Prostate gland (tissue), 2 donors: ENCODE measurements at places on chromosomes 4 and X. TPM values are rescaled to one million over a fixed set of nuclear protein-coding genes. Genes with fewer than 3 reads are reported as not detected.

The CCKAR gene
- not detected for total RNA-seq

The HELT gene
- not detected for total RNA-seq

The SOX3 gene
- total RNA-seq = not detected

The CT45A2 gene
- not detected for total RNA-seq

The SMIM31 gene
- 0.96 TPM for total RNA-seq

The SLC4A4 gene
- total RNA-seq = 48.3 TPM

The MAGEB10 gene
- not detected for total RNA-seq

The CYTL1 gene
- 2.2 TPM for total RNA-seq

The MGARP gene
- total RNA-seq = 0.73 TPM

The LPAR4 gene
- total RNA-seq = 1.0 TPM

The HGFAC gene
- 1.9 TPM for total RNA-seq

The GABRQ gene
- total RNA-seq = 9.1 TPM

The ITM2A gene
- 22.4 TPM for total RNA-seq

The TRAPPC2 gene
- total RNA-seq = 15.6 TPM

The CXCL11 gene
- not detected for total RNA-seq

The XPNPEP2 gene
- 0.14 TPM for total RNA-seq

The P2RY10 gene
- not detected for total RNA-seq

- peak; percentile 38 for DNase-seq
Measured at GRCh38 chr4:70559211-70559830, 32.7 kb upstream of the AMBN start.

DNA sequence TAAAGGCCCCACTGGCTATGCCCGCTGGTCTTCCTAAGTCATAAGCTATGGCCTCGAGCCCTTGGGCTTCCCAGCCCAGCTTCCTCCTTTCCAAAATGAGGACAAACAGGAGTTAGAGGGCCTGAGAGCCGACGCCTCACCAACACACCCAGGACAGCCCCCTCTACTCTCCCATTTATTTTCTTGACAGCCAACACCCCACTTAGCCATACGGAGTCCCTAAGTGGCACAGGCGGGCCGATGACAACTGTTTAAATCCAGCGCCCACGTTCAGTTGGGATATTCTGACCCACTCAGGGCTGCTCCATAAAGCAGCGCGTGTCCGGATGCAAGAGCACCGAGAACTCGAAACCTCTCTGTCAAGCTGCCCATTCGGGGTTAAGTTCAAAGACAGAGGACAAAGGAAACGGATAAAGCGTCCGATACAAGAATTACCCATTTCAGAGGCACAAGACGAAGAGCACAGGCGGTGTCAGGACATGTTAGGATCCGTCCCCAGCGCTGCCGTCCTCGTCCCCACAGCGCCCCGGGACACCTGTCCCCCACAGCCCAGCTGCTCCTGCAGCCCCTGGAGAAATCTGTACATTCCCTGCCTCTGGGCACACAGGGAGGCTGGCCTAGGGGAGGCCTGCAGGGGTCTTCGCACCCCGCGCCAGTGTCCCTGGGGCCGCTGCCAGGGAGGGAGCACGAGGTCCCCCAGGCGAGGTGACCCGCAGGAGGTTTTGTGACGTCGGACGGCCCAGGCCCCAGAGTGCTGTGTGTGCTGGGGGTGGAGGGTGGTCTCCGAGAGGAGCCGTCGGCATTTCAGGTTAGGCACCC is 1.2 kb downstream of the PRKX start:
- no peak for DNase-seq

- DNase-seq = no peak
Measured at GRCh38 chr4:37054531-37055077, 189.9 kb upstream of the NWD2 start.

GRCh38 chrX:40095583-40096394 is 2.0 kb downstream of the BCOR start:
- DNase-seq = peak; percentile 7

GRCh38 chr4:39103291-39103690 is 41.3 kb downstream of the KLHL5 start:
- DNase-seq = no peak

- no peak for DNase-seq
Measured at GRCh38 chrX:67692246-67692645, 148.4 kb downstream of the AR start.

- DNase-seq = peak; percentile 24
Measured at GRCh38 chr4:183438458-183439113, 5.8 kb upstream of the CDKN2AIP start.

- no peak for DNase-seq
Measured at GRCh38 chr4:176641237-176641636, 151.5 kb downstream of the VEGFC start.

GRCh38 chrX:129984111-129984958 is 1.9 kb downstream of the BCORL1 start:
- no peak for DNase-seq

GRCh38 chr4:175988511-175988910 is 77.1 kb upstream of the WDR17 start:
- no peak for DNase-seq

DNA sequence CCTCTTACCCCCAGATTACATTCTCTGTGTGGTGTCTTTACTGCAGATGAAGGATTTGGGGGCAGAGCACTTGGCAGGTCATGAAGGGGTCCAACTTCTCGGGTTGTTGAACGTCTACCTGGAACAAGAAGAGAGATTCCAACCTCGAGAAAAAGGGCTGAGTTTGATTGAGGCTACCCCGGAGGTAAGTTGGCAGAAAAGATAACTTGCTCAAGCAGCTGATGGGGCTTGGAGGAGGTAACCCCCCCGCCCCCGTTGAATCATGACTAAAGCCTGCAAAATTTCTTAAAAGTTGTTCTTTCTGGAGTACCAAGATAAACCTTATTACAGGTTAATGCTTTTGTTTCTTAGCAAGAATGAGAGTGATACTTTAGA is 1.5 kb downstream of the CCNG2 start:
- DNase-seq = no peak

- no peak for DNase-seq
Measured at GRCh38 chr4:148253768-148254167, 188.4 kb downstream of the NR3C2 start.

- DNase-seq = no peak
Measured at GRCh38 chrX:50978920-50979682, 68.6 kb downstream of the BMP15 start.

DNA sequence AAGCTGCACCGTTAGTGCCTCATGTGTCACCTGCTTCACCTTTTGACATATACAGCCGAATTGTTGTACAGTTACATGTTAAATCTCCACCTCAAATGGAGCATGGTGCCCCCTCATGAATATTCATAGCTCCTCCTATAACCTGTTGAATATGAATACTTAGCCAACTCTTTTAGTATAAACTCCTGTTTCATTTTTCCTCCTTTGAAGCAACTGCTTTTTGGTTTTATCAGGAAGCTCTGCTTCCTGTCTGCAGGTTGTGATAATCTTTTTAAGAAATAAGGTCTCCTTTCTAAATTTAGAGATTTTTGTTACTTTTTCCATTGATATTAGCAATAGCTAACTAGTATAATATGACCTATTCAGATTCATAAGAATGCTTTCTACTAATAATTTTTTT is 1429.2 kb upstream of the AGA start:
- no peak for DNase-seq

DNA sequence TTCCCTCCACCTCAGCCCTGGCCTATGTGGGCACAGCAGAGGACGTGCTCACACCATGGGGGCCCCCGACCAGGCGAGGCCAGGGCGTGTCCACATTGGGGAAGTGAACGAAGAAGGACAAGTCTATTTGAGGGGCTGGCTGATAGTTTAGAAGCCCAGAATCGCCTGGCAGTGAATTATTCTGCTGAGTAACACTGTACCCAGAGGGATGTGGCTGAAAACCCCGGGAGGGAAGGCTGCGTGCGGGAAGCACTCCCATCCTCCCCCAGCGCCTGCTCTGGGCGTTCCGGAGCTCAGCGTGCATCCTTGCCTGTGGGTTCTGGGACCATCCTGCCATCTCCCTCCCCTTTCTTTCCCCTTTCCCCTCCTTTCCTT is 66.6 kb downstream of the TRMT44 start:
- DNase-seq = no peak

DNA sequence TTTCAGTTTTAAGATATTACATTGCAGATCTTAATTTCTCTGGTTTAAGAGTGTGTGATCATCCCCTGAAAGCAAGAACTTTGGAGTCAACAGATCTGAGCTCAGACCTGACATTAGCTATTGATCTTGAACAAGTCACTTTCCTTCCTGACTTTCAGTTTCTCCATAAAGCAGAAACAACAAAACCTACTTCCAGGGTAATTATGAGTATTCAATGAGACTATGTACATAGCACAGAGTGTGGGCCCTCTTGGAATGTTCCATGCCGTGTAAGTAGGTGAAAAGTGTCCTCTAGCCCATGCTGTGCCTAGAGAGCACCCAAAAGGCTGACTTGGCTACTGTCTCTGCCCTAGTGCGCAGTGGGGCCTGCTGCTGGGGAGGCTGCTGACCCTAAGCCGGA is 188.0 kb upstream of the RPL34 start:
- no peak for DNase-seq

DNA sequence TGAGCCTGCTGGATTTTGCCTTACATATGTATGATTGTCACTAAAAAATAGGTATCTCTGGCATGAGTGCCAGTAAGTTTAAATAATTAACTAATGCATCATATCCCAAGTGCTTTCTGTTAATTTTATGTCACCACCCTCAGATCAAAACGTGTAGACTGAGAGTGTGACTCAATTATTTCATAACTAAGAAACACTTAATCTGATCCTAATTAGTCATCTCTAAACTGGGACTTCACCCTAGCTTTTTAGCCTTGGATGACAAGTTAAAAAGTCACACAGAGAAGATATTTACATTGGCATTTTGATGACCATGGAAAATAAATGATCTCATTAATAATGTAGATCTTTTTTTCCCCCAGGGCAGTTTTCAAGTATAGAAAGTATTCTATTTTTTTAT is 23.1 kb upstream of the SLC6A14 start:
- DNase-seq = no peak

GRCh38 chrX:134716620-134717012 is 58.3 kb upstream of the PLAC1 start:
- DNase-seq = no peak

GRCh38 chr4:134471569-134471968 is 270.0 kb upstream of the PABPC4L start:
- DNase-seq = no peak

DNA sequence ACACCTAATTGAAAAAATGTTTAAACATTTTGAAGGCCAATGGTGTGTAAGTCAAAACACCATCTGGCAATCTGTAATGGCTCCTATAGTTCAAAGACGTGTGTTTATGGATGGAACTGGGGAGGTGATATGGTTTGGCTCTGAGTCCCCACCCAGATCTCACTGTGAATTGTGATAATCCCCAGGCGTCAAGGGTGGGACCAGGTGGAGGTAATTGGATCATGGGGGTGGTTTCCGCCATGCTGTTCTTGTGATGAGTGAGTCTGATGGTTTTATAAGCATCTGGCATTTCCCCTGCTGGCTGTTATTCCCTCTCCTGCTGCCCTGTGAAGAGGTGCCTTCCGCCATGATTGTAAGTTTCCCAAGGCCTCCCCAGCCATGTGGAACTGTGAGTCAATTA is 52.2 kb downstream of the ADRA2C start:
- DNase-seq = no peak

GRCh38 chr4:48340965-48341775 is at the start of gene SLAIN2:
Gene SLAIN2, plus strand, starts transcription at chr4:48341529. Its CDS starts 211 bp downstream, at chr4:48341740.
- peak; percentile 99 for DNase-seq

DNA sequence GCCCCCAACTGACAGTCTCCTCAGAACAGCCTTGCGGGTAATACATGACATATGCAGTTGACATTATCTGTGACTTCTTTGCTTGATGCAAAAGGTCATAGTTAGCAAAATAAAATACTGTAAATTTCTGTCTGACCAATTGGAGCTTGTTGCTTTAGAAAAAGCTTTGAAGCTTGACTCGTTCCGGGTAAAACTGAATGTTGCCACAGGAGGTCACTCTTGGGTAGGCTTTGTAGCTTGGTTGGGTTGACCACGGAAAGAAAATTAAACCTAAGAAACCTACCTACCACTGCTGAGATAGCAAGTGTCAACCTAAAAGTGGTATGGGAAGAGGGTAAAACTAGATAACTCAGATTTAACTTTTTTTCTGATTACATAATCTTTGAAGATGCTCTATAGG is 23.2 kb downstream of the PRPS2 start:
- DNase-seq = peak; percentile 13

- no peak for DNase-seq
Measured at GRCh38 chr4:151888367-151888866, 127.6 kb upstream of the GATB start.

DNA sequence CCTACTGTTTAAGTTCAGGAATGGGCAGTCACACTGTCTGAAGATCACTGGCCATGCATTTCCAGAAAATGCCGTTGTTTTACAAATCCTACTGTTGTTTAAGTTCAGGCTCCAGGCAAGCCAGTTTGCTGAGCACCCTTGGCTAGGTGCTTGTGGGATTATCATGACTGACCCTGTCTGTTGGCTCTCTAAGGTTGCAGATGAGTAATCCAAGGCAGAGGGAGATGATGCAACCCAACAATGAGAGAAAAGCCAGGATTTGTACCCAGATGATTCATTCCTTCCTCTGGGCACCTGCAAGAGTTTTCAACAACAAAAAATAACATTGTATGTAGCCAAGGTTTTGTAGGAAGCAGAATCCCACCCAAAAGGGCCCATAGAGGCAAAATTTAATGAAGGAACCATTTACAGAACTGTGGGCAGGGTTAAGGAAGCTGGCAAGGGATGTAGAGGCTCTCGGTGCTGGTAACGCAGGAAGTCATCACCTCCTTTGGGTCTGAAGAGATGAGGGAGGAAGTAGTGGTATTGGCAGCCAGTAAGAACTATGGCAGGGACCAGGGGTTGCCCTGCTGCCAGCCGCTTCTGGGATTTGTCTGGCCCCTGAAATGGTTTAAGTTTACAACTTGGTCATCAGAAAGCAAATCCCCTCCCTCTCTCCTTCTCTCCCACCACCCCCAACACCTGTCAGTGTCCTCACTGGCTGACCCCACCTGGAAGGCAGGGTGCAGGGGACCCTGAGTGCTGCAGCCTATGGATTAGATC is 54.8 kb downstream of the MSX1 start:
- no peak for DNase-seq

DNA sequence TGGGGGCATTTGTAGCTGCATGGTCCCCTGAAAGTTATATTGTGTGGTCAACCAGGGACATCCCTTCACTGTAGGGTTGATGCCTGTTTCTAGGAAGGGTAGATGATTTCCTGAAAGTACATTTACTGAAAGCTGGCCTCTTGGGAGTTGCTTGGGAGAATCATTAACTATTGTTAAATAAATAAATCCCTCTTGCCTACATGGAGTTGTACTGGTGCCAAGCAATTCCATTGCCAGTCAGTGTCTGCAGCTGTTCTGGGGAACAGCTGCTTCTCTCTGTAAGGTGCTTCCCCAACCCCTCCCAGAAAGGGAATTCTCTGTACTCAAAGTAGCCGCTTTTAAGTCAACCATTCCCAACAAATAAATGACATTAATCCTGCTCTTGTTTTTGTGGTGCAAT is 51.1 kb downstream of the C4orf51 start:
- peak; percentile 84 for DNase-seq
